ENCODE measurements at places on chromosomes 16 and 17. TPM values are rescaled to one million over a fixed set of nuclear protein-coding genes. Genes with fewer than 3 reads are reported as not detected.

The KRTAP3-2 gene
- total RNA-seq, result not detected

DNA sequence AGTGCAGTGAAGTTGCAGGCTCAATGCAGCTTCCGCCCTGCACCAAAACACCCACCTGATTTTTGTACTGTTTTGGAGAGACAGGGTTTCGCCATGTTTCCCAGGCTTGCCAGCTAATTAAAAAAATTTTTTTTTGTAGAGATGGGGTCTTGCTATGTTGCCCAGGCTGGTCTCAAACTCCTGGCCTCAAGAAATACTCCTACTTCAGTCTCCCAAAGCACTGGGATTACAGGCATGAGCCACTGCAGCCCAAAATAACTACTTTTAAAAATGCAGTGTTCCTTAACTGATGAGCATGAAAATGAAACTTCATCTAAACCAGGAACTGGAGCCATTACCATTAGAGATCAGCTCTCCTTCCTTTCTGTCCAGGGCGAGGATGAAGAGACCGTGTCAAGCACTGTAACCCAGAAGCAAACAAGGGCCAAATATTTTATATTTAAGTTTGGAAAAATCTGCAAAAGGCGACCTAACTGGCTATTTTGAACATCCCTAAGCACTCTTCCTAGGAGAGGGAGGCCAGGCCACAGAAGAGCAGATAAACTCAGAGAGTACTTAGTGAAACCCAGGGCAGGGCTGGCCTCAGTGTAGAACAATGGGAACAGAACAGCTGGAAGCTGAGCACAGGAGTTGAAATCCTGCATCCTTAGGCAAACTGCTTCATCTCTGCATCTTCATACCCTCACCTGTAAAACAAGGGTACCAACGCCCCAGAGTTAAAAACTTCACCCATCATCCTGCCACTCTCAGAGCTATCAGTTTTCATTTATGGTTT, 24.0 kb downstream of the CREBBP start:
- H3K36me3 ChIP-seq, result no peaks in the 10 kb centered on the region
- no peak overlapping the region for H3K4me3 ChIP-seq
- H3K27me3 ChIP-seq, result no peaks in the 10 kb centered on the region
- peaks cover 58% of the 10 kb centered on the region for H3K4me1 ChIP-seq
- no peak for DNase-seq

The RGS11 gene
- total RNA-seq, result not detected

The CES1 gene
- total RNA-seq, result 3.4 TPM

DNA sequence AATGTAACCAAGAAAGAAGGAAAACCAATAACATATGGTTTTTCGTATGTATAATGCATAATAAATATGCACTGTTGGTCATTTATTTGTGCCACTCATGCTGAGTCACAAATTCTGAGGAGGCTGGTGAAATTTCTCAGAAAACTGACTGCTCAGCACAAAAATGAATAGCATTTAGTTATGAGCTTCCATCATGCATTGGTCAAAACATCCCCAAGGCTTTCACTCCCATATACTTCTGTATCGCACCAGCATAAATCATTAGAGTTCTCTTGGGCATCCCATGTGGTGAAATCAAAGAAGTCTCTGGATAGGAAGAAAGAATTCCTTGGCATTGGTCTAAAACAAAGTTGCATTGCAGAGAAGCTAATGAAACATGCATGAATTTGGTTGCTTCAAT, 785.6 kb upstream of the CDH8 start:
- no peaks in the 10 kb centered on the region for H3K27me3 ChIP-seq
- no peak for DNase-seq
- no peak overlapping the region for H3K27ac ChIP-seq
- H3K4me1 ChIP-seq, result no peaks in the 10 kb centered on the region

DNA sequence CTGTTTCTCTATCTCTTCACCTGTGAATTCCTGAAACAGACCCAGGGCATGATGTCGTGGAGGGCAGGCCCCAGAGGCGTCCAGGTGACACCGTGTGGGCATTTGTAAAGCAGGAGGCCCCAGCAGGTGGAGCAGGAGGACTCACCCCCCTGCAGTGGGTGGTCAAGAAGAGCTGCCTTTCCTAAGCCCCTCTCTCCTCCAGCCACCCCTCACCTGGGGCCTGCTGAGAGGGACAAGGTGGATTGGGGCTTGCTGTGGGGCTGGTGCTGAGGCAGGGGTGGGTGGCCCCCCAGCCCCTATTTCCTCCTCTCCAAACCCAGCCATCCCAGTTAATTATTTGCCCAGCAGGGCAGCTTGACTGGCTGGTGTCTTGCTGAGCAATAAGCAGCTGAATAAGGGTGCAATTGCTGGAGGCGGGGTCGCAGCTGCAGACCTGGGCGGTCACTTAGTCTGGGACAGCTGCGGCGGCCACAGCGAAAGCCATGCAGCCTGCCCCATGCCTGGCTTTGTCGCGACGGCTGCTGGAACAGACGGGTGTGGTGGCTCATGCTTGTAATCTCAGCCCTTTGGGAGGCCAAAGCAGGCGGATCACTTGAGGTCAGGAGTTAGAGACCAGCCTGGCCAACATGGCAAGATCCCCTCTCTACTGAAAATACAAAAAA, 56.4 kb downstream of the JPH3 start:
- no peaks in the 10 kb centered on the region for H3K27me3 ChIP-seq
- H3K27ac ChIP-seq, result no peak overlapping the region
- H3K4me3 ChIP-seq, result no peak overlapping the region
- H3K4me1 ChIP-seq, result no peaks in the 10 kb centered on the region
- DNase-seq, result no peak
